NCI-H2081 treated with DMSO at 0.1 percent for 48 hours (cell line): ENCODE measurements at places on chromosomes 2 and 18.

DNA sequence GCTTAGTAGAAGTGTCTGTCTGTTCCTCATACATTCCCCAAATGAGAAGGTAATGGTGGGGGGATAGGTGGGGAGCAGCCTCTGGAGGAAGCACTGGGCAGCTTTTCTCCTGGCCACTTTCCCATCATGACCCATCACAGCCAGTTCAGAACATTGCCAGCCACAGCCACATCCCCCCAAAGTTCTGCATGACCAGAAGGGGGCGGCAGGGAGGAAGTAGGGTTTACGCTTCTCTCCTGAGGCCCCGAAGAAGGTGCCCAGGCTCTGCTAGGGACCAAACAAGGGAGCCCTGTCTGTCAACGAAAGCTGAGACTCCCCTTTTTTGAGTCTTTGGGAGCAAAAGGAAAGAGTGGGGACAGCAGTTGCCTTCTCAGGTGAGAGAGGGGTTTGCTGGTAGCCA is 7.7 kb downstream of the IGFBP5 start:
- no peak for DNase-seq

- no peak for DNase-seq
Observed at GRCh38 chr2:51145761-51146160, 113.8 kb upstream of the NRXN1 start.

- no peak for DNase-seq
Observed at GRCh38 chr2:215110918-215111317, 27.5 kb downstream of the ABCA12 start.

GRCh38 chr2:236986524-236987330 is 99.0 kb upstream of the COPS8 start:
- no peak for DNase-seq

DNA sequence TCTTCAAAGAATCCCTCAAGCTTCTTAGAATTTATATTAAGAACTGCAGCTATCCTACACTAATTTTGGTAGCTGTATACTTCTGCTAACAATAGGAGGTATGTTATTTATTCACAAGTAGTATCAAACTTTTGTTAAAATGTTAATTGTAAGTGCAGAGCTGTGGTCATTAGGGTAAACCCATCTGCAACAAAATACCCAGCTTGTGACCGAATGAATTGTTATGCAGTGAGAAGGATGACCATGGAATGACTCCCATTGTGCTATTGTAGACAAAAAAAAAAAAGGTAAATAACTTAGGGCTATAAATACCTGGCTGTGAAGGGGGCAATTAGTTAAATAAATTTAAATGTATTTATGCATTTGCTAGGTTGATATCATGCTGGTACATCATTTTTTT is 186.1 kb downstream of the ADCYAP1 start:
- DNase-seq = no peak

GRCh38 chr18:25686960-25687500 is 335.1 kb upstream of the ZNF521 start:
- no peak for DNase-seq
